ENCODE measurements at places on chromosomes 1 and 21.

- no peak for DNase-seq
These were observed 70.7 kb downstream of the CAPZB start for GRCh38 chr1:19414515-19415121.

- no peak for DNase-seq
These were observed 7.0 kb upstream of the SPATC1L start for GRCh38 chr21:46191257-46191685.

GRCh38 chr1:151619489-151620093 lies 7.7 kb downstream of the SNX27 start:
- no peak for DNase-seq

DNA sequence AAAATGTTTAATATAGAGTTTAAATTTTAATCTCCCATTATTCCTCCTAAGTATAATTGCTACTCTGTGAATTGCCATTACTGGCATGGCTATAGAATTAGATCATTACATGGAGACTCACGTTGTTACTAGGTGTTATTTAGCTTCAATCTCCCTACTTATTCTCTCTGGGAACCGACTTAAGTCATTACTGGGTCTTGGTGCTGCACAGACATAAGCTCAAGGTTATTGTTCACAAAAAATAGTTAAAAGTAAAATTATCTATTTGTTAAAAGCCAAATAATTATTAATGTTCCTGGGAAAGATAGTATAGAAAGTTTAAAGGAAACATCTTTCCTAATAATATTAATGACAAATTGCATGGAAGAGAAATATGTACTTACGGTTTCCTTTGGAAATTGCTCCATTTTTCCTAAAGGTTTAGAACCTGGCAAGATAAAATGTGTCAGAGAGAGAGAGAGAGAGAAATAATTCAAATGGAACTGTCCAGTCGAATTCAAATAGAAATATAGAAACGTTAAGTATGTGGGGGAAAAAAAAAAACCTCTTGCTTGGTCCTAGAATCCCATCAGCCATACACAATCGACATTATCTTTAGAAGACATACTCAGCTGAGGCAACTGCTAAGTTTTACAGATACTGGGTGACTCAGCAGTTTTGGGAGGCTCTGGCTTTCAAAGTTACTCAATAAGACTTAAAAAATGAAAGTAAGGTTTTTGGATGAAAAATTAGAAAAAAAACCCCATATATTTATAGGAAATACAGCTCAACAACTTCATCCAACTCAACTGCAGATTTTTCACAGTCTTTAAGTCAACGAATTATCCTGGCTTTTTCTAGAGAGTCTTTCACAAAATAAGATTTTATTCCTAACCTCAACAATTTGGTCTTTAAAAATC lies at the start of gene SPTA1:
TSS of gene SPTA1 (minus strand) at position 605 of the 899 bp plus-strand sequence. CDS start at position 407, 198 bp downstream.
- DNase-seq: no peak

DNA sequence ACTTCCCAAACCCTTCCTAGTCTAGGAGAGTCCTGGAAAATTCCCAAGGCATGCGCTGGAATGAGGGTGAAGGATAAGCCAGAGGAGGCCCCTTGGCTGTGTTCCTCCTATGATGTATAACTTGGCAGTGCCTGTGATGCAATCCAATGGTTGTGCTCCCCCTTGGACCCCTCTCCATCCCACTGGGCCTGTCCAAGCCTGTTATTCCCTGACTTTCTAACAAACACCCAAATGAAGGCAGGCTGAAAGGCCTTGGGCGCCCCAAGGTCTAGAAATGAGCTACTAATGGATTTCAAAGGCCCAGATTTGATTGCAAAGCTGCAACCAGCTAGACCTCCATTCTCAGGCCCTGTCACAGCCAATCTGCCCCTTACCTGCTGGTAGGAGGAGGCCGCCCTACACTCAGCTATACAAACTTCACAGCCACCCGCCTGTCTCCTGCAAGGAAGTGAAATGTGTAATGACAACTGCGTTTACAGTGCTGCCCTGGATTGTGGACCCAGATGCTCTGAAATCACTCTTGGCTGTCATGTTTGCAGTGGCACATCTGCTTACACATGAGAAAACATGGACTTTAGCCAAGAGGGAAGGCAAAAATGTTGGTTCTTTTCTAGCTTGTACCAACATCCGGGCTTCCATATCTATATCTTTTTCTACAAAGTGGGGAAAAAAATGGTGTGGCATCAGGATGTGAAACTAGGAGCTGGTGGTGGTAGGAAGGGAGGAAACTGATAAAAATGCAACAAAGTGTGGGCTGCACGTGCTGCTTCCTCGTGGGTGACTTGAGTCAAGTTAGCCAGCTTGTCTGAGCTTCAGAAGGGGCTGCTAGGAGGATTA lies 130.4 kb downstream of the TRABD2B start:
- no peak for DNase-seq

DNA sequence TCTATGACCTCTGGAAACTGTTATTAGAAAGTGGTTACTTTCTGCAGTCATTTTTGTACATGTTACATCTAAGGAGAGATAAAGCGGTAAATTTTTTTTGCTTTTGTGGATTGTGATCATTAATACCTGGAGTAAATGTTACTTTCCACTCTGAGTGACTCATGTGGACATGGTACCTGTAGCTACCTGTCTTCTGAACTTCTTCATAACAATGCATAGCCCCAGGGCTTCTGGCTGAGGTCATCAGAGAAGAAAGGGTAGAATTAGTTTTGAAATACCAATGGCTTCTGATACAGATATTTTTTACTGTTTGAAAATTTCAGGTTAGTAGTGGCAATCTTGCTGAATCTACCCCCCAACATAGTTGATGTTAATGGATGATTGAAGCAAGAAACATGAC lies 489.3 kb downstream of the RWDD3 start:
- no peak for DNase-seq

GRCh38 chr1:20875198-20875973 lies 88.3 kb upstream of the HP1BP3 start:
- no peak for DNase-seq

DNA sequence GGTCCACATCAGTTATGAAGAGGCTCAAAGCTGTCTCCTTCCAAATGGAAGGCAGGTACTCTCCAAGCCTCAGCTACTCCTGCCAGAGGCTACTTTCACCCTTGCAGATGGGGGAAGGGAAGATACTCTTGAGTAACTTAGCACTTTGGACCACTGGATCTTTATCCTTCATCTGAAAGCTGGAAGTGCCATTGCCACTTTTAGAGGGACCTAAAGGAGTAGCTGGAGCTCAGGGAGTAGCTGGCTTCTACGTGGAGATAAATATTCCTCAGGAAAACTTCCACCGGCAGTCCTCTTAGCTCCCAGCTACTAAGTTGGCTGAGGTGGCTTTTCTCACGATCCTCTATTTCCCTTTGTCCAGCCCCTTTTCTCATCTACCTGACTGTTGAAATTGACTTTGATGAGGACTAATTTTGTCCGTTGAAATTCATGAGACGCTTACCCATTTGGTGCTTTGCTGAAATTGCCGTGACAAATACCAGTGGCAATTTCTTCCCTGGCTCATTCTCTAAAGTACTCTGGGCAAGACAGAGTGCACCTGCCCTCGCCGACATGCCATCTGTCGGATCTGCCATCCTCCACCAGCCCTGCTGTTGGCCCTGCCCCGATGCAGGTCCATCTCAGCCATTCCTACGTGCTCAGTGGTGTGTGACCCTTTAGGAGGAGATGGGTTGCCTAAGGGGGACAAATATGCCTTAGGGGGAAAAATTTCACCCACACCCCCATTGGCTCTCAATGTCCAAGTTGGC lies 13.6 kb downstream of the IGSF21 start:
- DNase-seq: no peak

- peak; percentile 79 for DNase-seq
These were observed at the start of gene DNAJC11 for GRCh38 chr1:6701437-6702153. TSS of gene DNAJC11 (minus strand) at chr1:6701816. CDS start at chr1:6701800, 16 bp downstream.

All from effector memory CD4-positive, alpha-beta T cell (primary cell).